Memory B cell (primary cell): ENCODE measurements at places on chromosomes 3 and 15.
A peak's percentile ranks its signal among the peaks of the same experiment; 100 is the strongest.

DNA sequence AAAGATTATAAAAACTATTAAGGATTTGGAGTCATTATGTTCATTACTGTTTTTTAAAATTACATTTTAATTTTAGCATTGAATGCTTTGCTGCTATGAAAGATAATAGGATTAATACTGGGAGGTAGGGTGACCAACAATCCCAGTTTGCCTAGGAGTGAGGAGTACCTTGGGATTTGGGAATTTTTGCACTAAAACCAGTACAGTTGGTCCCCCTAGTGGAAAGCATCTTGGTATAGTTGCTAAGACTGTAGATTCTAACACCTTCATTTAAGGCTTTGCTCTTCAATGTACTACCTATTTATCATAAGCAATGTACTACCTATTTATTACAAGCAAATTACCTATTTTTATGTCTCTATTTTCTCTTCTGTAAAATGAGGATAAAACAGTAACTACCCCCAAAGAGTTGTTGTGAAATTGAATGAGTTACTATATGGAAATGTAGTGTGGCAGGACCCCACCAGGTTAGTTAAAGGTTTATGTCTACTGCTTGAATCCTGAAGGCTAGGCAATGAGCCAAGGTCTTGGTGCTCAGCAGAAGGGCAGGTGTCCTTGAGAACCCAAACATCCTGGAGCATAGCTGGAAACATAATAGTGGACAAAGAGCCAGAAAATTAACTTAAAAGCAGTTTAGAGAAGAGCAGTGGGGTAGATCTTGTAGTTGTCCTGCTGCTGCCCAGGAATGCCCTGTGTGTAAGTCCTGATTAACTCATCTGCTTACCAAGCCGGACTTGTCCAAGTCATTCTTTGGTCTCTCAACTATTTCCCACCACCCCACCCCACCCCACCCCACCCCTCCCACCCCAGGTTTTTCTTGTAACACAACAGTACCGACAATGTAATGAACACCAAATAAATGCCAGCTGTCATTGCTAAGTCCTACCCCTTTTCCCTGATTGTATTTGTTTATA is 49.2 kb upstream of the NMD3 start:
- DNase-seq: no peak

DNA sequence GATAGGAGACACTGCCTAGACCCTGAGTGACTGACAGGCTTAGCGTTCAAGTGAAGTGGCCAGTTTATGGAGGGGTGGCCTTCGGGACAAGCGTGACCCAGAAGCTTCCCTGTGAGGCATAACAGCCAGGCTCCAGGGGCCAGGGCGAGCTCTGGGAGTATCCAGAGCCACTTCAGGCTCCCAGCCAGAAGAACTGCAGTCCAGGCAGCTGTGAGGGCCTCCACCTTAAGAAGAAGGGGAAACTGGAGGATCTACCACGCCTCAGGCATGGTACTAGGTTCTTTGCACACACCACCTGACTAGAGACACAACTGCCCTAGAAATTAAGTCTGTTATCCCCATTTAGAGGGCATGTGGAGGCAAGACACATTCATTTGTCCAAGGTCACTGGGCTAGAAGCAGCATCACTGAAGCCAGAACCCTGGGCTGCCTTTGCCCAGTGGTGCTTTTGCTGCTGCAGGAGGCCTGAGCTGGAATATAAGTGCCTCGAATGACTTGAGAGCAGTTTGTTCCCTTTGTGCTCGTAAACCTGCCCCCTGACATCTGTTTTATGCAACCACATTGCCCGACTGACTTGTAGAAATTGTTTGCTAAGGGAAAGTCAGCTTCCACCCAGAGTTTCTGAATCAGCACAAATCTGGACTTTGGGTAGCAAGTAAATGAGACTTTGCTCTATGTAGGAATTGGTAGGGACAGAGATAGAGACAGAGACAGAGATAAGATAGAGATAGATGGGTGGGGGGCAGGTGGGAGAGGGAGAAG is 23.3 kb downstream of the RASGRF1 start:
- no peak for DNase-seq

DNA sequence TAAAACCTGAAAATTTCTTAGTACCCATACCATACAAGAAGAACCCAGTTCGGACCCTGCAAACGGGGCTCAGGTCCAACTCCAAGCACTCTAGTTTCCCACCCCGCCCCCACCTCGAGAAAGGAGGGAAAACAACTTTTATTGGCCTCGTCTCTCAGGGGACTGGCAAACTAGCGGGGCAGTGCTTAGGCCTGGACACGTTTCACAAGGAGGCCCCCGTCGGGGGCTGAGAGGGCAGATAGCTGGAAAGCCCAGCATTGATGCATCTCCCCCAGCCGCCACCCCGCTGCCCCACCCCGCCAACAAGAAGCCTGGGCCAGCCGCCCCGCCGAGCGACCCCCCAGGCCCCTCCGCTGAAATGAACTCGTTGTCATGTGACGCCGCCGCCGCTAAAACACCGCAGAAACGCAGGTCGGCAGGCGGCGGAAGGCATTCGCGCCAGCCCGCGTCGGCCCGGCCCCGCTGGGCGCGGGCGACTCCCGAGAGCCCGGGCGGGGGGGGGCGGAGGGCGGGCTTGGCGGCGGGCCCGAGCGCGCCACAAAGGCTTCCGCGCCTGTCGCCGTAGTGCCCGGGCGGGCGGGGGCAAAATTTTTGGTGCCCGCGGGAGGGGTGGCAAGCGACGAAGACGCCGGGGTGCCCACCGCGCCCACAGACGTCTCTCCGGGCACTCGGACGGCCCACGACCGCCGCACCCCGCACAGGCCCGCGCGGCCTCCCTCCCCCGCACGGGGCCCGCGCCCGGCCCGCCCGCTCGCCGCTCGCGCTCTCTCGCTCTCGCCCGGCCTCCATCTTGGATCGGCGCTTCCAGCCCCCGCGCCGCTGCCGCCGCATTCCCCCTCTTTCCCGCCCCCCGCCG is 634 bp downstream of the STAG1 start:
- peak; percentile 50 for DNase-seq

DNA sequence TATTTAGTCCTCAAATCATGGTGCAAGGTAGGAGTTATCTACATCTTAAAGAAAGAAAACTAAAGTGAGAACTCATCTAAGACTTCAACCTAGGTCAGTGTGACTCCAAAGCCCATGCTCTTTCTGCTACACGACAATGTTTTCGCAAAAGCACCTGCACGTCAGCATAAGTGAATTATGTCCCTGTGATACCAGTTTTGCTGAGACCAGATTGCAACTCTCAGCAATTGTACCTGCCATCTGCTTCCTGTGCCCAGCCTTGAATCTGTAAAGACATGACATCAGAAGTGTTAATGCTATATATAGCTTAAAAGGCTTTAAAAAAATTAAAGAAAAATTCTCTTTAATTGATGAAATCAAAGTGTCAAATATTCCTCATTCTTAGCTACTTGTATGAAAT is 43.4 kb downstream of the RETNLB start:
- no peak for DNase-seq

DNA sequence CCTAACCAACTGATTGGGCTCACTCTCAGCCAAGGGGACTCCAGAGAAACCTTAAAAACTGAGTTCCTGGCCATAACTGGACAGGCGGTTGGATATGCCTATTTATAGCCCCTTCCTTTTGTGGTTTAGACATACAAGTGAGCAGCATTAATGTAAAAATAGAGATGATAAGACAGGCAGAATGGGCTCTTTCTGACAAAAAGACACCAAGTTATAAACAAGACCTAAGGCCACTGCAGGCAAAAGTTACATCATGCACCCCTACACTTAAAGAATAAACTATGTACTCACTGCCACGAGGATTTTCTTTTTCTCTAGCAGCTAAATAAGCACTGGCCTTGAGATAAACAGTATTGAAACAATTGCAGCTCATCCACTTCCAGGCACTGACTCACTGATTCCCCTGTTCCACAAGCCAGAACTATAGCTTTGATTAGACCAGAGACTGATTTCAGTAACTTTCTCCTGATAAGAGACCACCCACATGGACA is 30.1 kb downstream of the SUCNR1 start:
- no peak for DNase-seq

- no peak for DNase-seq
Observed at GRCh38 chr15:22980189-22981050, at the start of gene CYFIP1. Gene CYFIP1 (minus strand): TSS chr15:22980368. CDS start chr15:22947285, 33,083 bp downstream.

GRCh38 chr15:29880341-29880740 is 58.1 kb upstream of the TJP1 start:
- DNase-seq: no peak

DNA sequence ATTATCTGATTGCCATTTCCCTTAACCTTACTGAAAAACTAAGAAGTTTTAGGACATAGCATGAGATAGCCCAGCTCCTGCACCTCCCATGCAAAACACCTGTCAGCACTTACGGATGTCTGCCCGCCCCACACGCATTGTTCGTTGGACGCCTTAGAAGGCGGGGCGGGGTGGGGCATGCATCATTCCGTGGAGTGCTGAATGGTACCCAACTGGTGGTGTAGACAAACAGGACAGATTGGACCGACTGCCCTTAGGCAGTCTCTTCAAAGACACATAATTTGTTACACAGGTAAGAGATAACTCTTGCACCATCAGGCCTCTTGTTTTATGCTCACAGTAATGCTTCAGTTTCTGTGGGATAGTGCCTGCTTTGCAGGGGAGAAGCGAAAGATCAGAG is 93.8 kb downstream of the SMAD6 start:
- no peak for DNase-seq

DNA sequence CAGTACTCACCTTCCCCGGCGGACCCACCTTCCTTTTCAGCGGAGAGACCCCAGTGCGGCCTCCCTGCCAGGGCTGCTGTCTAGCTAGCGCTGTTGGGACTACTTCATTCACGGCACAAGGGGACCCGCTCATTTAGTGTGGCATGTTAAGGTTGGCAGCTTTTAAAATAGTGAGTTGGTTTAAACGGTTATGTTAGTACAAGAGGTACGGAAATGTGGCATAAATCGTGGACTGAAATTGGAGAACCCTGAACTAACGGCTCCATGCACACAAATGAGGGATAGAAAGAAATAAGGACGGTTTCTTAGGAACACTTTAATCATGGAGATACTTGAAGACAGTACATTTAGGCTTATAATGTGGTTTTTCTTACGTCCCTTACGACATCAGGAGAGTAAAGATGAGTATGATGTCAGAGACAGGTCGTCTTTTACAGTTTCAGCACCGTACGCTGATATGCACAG is 752 bp downstream of the CEP63 start:
- DNase-seq: no peak

DNA sequence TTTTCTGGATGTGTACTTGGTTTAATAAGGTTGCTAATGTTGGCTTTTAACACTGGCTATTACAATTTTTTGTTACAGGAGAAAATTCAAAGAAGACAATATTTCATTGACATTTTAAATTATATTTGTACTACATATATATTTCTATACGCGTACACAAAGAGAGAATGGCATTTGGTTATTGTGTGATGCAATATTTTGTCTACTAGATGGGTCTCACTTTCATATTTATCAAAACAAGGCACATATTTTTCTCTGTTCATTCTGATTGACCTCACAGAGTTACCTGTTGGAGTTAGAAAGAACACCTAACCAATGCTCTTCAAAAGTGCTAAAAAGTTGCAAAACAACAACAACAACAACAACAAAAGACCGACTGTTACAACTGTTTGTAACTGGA is 50.2 kb upstream of the VGLL3 start:
- no peak for DNase-seq

DNA sequence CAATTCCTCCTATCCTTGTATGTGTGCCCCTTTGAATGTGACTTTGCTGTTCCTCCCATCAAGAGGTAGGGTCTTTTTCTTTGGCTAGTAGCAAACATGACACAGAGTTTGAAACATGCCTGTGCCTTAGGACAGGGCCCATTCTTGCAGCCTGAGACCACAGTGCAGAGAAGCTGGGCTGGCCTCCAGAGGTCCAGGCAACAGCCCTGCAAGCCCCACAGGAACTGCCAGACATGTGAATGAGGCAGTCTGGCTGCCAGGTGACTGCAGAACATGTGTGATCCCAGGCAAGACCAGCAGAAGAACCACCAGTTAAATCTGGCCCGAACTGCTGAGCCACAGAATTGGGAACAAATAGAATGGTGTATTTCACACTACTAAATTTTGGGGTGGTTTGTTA is 1.2 kb upstream of the HGD start:
- no peak for DNase-seq

GRCh38 chr3:143210141-143210540 is 90.6 kb downstream of the CHST2 start:
- no peak for DNase-seq

DNA sequence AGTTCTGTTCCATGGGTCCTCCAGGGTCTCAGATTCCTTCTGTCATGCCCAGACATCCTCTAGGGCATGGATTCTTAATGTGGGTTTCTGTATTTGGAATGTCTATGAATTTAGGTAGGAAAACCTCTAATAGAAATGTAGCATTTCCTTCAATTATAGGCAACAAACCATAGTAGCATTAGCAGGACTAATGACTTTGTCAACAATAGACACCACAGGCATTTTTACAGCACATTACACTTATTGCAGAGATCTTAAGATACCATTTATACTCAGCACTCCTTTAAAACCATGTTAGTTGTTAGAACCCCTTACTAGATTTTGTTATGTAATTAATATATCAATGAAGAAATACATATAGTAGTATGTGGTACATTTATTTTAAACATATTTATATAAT is 77.8 kb upstream of the TBC1D5 start:
- DNase-seq: no peak

GRCh38 chr3:150238048-150238802 is 169.9 kb upstream of the TSC22D2 start:
- DNase-seq: no peak

GRCh38 chr3:43727930-43728329 is 37.2 kb downstream of the ABHD5 start:
- DNase-seq: no peak

DNA sequence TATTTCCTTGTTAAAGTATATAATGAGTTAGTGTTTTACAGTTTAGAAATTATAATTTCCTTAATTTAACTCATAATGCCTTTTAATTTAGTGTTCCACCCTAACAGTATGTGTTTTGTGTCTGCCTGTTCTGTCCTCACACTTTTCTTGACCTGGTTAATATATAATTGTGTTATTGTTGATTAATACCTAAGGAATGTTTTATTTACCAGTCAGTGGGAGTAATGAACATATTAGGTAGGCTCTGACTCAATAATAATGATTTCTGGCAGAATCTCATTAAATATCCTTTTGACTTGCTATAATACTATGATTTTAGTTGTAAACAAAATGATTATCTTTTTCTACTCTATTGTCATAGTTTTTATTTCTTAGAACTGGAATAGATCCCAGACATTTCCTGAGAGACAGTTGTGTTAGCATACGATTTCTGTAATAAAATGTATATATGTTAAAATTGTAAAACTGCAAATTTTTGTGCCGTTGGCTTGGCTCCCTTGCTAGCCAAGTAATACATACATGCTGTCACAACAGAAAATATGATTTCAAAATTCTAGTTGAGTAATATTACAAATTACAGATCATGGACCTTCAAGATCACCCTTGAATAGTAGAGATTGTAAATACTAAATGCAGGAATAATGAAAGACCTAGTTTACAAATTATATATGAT is 51.9 kb downstream of the RASA2 start:
- DNase-seq: no peak

- no peak for DNase-seq
Observed at GRCh38 chr3:55505776-55506175, 18.7 kb upstream of the WNT5A start.

GRCh38 chr15:55741833-55742497 is 987 bp downstream of the PRTG start:
- DNase-seq: no peak

- no peak for DNase-seq
Observed at GRCh38 chr3:5494905-5495519, 307.5 kb downstream of the EDEM1 start.
